ENCODE measurements at places on chromosomes 3 and 15.

DNA sequence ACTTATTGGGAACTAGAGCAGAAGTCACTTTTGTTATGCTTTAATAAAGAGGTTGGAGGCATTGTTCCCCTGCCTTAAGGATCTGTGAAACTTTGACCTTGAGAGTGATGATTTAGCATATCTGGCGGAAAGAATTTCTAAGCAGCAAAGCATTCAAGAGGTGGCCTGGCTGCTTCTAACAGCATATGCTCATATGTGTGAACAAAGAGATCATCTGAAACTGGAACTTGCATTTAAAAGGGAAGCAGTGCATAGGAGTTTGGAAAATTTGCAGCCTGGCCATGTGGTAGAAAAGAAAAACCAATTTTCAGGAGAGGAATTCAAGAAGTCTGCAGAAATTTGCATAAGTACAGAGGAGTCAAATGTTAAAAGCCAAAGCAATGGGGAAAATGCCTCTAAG is 56.4 kb upstream of the GOLIM4 start:
- no peak for DNase-seq

DNA sequence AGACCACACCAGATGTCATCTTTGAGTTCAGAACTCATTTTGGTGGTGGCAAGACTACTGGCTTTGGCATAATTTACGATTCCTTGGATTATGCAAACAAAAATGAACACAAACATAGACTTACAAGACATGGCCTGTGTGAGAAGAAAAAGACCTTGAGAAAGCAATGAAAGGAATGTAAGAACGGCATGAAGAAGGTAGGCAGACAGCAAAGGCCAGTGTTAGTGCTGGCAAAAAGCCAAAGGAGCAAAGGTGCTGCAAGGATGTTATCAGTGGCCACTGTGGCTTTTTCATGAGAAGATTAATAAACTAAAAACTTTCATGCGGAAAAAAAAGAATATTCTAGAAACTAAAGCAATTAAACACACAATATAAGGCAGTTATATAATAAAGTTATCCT is 21.9 kb downstream of the AAGAB start:
- no peak for DNase-seq

DNA sequence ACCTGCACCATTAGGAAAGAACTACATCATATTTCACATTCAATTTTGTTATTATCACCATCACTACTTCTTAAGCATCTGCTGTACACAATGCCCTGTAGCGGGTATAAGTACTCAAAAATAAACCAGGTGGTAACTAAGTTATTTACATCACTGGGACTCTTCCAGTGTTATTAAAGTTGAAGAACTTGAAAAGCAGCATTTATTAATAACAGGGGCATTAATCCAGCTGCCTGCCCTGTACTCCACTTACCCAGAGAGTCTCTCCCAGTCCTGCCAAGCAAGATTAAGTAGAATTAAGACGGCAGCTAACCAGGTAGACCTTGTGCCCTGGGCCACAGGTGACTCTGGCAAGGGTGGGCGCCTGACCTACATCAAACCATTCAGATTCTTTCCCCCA is 65.2 kb downstream of the FHIT start:
- no peak for DNase-seq

- no peak for DNase-seq
Measured at GRCh38 chr3:16993227-16993626, 108.5 kb downstream of the PLCL2 start.

GRCh38 chr3:169813278-169813677 is 574 bp upstream of the LRRC34 start:
- no peak for DNase-seq

All from substantia nigra (tissue), 51 donors.